Osteoblast (primary cell): ENCODE measurements at places on chromosomes 5 and 9. TPM values are rescaled to one million over a fixed set of nuclear protein-coding genes. Genes with fewer than 3 reads are reported as not detected.
A peak's percentile ranks its signal among the peaks of the same experiment; 100 is the strongest.

GRCh38 chr5:82789095-82789494 lies 288.1 kb downstream of the TMEM167A start:
- H3K4me1 ChIP-seq = no peaks in the 10 kb centered on the region
- no peak overlapping the region for H3K4me3 ChIP-seq
- DNase-seq = no peak
- H3K27me3 ChIP-seq = no peaks in the 10 kb centered on the region

Gene NR4A3
- total RNA-seq = 0.29 and 0.36 TPM in 2 replicates

DNA sequence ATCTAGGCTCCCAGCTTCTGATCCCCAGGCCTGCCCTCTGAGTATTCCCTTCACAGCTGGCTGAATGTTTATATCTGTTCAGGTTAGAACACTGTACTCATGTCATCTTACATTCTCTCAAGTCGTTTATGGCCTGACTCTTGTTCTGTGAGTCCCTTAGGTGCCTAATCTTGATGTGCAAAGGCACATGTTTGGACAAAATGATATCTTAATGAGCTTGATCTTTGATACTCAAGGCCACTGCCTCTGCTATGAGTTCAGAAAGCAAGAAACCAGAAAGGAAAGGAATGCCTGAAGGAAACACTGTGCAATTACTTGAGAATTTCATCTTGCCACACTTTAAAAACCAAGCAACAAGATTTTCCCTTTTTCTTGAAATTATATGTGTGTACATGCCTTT lies 391.8 kb upstream of the ZNF608 start:
- no peaks in the 10 kb centered on the region for H3K36me3 ChIP-seq
- H3K27ac ChIP-seq = no peak overlapping the region
- no peaks in the 10 kb centered on the region for H3K27me3 ChIP-seq
- no peak for DNase-seq
- H3K4me3 ChIP-seq = no peak overlapping the region
- H3K4me1 ChIP-seq = peaks cover 18% of the 10 kb centered on the region

DNA sequence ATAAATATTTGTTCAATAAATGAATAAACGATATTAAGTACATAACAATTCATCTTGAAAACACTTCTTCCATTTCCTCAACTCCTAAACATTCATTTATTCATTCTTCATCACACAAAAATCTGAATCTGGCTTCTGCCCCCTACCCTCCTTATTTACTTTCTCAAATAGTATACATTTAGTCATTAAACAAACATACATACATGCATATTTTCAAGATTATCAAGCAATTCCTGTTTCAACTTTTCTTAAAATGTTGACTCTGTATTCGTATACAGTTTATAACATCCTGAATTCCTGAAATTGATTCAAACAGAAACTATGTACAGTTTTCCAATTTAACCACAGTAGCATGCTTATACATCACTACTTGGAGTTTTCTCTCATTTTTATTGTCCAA lies 129.0 kb downstream of the MUSK start:
- peak overlapping the region; percentile 30 for H3K4me3 ChIP-seq
- peaks cover 19% of the 10 kb centered on the region for H3K4me1 ChIP-seq
- no peaks in the 10 kb centered on the region for H3K27me3 ChIP-seq
- no peaks in the 10 kb centered on the region for H3K36me3 ChIP-seq
- no peak for DNase-seq
- H3K27ac ChIP-seq = peak overlapping the region; percentile 80

Gene AJM1
- 0.88 and 1.1 TPM in 2 replicates for total RNA-seq

DNA sequence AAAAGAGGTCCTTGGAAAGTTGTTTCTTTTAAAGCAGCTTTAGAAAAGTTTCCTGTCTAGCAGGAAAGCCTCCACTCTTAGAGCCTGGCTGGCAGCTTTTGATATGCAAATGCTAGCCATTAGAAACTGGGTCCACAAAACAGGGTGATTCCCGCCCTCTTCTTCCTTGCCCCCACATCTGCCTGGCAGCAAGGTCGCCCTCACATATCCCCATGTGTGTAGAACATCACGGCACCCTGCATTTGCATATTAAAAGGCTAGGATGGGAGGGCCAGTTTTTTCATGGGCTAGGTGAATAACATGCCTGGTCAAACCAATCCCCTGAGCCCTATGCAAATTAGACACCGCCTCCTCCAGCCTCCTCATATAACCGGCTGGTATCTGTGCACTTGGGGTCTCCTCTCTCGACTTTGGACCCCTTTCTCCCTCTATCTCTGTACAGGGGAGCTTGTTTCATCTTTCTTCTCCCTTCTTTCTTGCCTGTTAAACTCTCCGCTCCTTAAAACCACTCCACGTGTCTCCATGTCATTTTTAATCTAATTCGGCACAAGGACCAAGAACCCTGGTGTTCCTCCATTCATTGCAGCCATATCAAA lies 426.8 kb upstream of the CTNND2 start:
- H3K36me3 ChIP-seq = no peaks in the 10 kb centered on the region
- H3K27ac ChIP-seq = no peak overlapping the region
- H3K27me3 ChIP-seq = no peaks in the 10 kb centered on the region
- H3K4me1 ChIP-seq = no peaks in the 10 kb centered on the region
- no peak for DNase-seq

Gene PRSS3
- 2.2 and 3.5 TPM in 2 replicates for total RNA-seq

Gene C5orf34
- 1.8 and 3.8 TPM in 2 replicates for total RNA-seq

DNA sequence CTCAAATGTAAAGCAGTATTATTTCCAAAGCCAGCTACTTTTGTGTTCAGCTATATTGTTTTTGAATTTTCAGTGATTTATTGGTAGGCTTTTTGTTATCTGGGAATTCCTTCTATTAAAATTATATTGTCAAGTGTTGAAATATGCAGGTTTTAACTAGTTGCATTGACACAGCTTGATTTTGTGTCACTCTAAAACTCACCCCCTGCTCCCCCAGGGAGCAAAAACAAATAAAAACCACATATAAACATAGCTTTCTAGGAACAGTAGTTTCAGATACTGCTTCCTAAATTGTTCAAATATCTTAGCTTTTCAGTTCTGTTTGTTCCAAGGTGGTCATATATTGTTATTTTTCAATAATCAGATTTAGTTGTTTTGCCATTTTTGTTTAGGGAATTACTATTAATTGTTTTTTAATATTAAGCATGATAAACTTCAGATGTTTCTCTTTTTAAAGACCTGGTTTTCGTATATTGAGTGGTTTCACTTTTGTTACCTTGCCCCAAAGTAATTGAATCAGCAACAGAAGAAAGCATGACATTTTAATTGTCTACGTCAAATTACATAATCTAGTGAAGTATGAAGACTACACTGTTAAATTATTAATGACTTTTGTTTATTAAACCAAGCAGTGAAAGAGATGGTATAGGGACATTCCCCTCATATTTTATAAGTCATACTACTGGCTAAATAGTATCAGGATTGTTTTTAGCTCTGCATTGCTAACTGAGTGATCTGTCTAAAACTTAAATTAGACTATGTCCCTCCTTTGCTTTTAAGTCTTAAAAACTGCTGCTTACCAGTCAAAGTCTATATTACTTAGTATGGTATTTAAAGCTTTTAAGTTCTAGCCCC lies 43.4 kb downstream of the ERBIN start:
- H3K4me1 ChIP-seq = peaks cover 5% of the 10 kb centered on the region
- H3K27ac ChIP-seq = no peak overlapping the region
- no peak overlapping the region for H3K4me3 ChIP-seq

- no peaks in the 10 kb centered on the region for H3K27me3 ChIP-seq
- DNase-seq = no peak
- peaks cover 63% of the 10 kb centered on the region for H3K36me3 ChIP-seq
- H3K27ac ChIP-seq = no peak overlapping the region
- H3K4me1 ChIP-seq = no peaks in the 10 kb centered on the region
Observed at GRCh38 chr5:177212242-177212641, 78.7 kb downstream of the NSD1 start.

DNA sequence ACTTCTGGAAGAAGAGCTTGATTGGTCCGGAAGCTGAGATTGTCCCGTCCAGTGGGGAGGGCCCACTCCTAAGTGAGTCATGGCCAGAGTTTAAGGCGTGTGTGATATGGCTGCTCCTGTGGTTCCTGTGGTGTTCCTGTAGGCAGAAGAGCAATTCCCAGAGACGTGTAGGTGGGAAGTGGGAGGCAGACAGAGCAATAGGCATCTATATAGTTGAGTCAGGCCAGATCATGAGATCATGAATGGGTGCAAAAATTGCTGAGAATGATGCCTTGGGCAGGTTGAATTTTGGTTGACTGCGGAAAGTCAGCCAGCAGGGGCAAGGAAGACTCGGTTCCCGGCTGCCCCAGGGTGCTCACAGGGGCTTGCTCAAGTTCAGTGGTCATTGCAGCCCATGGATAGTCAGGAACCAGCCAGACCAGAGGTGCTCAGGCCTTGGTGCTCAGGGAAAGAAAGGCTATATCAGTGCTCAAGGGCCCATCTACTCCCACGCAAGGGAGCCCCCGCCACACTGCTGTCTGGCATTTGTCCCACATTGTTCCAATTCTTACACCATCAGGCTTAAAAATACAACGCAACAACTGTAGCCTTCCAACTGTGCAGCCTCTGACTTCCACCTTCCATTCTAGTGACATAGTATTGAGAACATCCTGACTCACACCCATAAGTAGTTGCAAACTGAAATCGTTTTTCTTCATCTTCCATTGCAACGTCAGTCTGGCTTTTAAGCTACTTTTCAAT lies 21.0 kb upstream of the GSN start:
- peak overlapping the region; percentile 85 for H3K27ac ChIP-seq
- peaks cover 25% of the 10 kb centered on the region for H3K4me1 ChIP-seq
- H3K27me3 ChIP-seq = no peaks in the 10 kb centered on the region
- H3K4me3 ChIP-seq = no peak overlapping the region
- peak; percentile 76 for DNase-seq
- H3K36me3 ChIP-seq = no peaks in the 10 kb centered on the region

- H3K4me3 ChIP-seq = peak overlapping the region; percentile 89
- peak; percentile 77 for DNase-seq
- H3K27ac ChIP-seq = peak overlapping the region; percentile 79
- H3K4me1 ChIP-seq = peaks cover 41% of the 10 kb centered on the region
- H3K36me3 ChIP-seq = no peaks in the 10 kb centered on the region
Observed at GRCh38 chr9:38066197-38066913, 2.7 kb downstream of the SHB start.

Gene FOXE1
- total RNA-seq = not detected in 2 replicates
